ENCODE measurements at places on chromosomes 13 and 19.

DNA sequence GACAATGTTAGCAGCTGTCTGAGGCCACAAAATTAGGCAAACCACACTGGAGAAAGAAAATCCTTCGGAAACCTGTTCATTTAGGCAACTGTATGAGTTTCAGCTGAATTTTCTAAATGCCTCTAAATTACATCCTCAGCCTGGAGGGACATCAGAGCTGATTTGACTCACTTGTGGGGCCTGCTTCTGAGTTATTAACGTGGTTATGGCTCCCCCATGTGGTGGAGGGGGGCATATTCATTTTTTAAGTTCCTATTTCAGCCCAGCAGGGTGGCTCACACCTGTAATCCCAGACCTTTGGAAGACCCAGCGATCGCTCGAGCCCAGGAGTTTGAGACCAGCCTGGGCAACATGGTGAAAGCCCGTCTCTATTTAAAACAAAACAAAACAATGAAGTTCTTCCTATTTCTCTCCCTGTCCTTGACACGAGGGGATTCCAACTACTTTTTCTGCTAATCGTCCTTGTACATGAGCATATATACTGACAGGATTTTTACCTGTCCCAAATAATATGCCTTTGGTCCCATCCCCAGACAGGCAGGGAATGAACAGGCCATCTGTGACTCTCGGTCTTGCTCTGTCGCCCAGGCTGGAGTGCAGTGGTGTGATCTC is 31.5 kb upstream of the HIF3A start:
- DNase-seq: peak; percentile 38

DNA sequence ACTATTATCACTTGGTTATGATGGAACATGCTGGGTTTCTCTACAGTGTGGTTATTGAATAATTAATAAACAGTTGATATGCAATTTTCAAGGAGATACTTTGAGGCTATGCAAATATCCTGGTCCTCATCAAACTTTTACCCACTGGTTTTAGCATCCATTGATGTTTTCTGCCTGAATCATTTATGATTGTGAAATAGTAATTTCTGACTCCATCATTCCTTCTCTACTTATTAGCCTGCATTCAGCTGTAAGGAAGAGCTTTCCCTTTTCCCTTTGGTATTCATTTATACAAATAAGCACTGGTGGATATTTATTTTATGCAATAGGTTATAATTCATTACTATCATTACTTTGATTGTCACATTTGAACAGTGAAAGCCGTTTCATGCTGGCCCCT is 13.9 kb upstream of the DNAJC15 start:
- no peak for DNase-seq

GRCh38 chr19:33727331-33727998 is 69.2 kb upstream of the KCTD15 start:
- no peak for DNase-seq

- peak; percentile 13 for DNase-seq
Observed at GRCh38 chr13:40518481-40518882, 148.0 kb downstream of the FOXO1 start.

GRCh38 chr19:48603001-48603400 is 3.5 kb upstream of the SPACA4 start:
- no peak for DNase-seq

DNA sequence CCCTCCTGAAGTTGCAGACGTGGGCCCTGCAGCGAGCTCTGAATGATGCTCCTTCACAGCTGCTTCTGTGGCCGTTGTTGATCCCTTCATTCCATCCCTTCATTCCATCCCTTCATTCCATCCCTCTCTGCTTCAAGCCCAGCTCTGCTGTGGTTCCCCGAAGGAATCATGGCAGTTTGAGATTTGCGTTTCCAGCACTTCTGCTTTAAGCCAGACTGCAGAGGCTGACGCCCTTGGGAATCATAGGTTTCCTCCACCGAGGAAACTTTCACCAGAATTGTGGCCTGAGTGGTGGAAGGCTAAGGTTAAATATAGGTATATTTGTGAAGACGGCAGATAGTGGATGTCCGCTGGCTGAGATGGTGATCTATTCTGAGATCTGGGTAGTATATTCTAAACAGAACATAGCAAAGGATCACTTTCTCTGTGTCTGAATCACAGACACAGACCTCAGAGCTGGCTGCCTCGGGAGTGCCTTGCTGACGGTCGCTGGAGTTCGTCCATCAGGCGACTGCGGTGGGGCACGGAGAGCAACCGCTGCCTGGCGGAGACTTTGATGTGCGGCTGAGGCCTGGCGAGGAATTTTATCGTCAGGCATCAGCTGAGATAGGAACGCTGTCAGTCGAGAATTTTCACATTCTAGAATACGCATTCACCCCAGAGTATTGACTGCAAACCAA is 42.8 kb upstream of the DCUN1D2 start:
- no peak for DNase-seq

DNA sequence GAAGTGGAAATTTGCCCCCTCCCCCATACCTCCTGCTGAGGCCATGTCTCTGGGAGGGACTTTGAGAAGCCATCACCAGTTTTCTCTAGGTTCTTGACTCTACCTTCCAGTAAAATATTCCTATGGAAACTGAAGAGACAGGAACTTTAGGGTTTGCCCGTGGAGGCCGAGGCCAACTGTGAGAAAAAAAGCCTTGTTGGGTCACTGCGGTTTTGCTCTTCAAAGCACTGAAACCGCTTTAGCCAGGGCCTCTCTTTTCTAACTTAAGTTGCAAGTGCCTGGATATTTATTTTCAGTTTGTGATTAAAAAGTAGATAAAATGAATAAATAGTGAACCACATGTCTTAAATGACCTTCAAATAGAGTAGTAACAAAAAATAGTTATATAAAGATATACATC is 159.7 kb upstream of the TSC22D1 start:
- DNase-seq: no peak

DNA sequence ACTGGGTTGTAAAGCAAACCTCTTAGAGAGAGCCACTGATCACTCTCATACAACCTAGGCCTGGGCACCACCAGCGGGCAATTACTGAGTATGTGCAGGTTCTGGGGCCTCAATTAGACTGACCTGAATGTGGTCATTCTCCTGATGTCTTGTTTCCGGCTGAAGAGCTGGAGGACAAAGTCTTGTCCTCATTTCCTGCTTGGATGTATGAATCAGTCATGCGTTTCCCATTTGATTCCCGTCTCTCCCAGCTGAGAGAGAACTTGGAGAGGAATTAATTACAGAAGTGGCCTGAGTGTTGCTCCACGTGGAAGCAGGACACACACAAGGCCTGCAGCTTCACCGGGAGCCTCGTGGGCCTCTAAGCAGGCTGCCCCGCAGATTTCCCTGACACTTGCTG is 799.3 kb upstream of the ARGLU1 start:
- no peak for DNase-seq

DNA sequence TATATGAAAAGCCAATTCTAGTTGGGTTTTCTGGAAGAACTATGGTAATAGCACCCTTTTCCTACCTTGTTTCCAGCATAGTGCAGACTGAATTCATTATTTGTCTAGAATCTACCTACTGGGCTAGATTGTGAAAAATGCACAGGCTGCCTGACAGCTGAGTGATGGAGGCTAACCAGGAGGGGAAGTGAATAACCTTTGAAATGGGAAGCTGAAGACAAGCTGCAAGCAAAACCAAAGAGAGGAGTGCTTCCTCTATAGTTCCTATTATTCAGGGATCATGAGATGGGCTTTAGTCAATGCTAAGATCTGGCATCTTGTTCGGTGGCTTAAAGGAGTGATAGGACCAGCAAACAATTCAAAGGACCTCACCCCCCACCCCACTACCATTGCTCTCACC is 26.9 kb downstream of the MZT1 start:
- no peak for DNase-seq

DNA sequence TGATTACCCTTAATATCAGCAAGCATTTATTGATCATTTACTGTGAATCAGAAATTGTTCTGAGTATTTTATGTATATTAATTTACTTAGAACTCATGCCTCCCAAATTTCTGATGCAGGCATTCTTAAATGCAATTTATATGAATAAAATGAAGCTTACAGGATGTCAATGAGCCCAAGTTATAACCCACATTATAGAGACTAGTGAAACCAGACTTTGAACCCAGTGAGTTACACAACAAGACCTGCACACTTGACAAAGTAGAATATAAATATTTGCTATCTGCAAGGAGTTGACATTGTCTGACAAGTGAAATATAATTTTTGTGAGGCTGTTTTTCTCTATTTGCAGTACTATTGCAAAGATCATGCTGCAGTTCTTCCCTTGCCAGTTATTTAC is 656.0 kb downstream of the GPC5 start:
- DNase-seq: no peak

- DNase-seq: no peak
Observed at GRCh38 chr13:34611671-34612070, 330.4 kb upstream of the NBEA start.

- DNase-seq: no peak
Observed at GRCh38 chr19:38170334-38170733, 53.7 kb downstream of the DPF1 start.

DNA sequence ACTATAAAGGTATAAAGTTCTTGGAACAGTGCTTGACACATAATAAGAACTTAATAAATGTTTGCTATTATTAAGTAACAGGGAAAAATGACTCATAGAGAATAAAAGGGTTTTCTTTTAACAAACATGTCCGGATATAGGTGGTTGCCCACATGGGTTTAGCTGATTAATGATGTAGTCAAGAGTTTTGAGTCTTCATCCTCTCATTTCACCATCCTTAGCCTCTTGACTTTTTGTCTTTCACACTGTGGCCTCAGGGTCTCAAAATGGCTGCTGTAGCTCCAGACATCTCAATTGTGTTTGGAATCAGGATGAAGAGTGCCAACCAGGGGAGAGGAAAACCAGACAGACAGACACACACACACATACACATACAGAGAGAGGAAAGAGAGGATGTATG is 97.9 kb downstream of the HSPH1 start:
- no peak for DNase-seq

GRCh38 chr19:6532244-6532999 is 1.6 kb downstream of the TNFSF9 start:
- DNase-seq: no peak

GRCh38 chr13:48892053-48892687 is 83.5 kb upstream of the FNDC3A start:
- DNase-seq: no peak

- no peak for DNase-seq
Observed at GRCh38 chr13:97174638-97175037, 47.5 kb upstream of the MBNL2 start.

GRCh38 chr19:45173816-45174215 is 4.2 kb downstream of the TRAPPC6A start:
- no peak for DNase-seq

- no peak for DNase-seq
Observed at GRCh38 chr19:5450482-5451126, 4.6 kb upstream of the ZNRF4 start.

Data from activated T-helper 1 cell treated with Interleukin-2 at 50 U/mL for 16 hours (primary cell).